ENCODE measurements at places on chromosomes 3 and 15.
A peak's percentile ranks its signal among the peaks of the same experiment; 100 is the strongest.

DNA sequence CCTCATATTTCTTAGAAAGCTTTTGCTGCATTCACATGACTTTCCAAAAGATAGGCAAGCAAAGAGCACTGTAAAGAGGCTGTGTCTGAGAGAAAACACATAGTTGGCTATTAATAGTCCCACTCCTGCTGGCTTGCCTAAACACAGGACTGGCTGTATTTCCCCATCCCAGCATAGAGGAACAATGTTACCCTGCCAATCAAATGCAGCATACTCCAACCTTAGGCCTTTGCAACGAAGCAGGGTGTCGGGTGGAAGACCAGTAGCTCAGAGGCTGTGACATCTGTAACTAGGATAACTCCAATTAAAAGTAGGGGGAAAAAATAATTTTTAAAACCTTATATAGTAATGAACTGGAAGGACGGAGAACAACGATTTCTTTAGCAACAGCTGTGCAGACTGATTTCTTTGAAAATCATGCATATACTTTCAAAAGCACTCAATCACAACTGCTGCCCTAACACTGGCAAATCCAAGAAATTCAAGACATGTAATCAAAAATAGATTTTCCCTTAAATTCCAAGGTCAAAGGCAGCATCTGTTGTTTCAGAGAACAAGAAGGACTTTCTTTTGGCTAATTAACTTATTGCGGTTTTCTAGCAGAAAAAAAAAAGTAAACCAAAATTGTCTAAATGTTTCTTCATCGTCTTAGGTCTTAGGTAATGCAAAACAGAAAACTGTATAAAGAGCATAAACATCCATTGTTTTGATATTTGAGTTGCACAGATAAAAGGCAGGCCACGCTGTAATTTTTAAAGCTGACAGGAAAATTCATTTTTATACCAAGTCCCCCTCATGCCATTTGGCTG, 139.3 kb downstream of the TNIK start:
- DNase-seq = no peak

DNA sequence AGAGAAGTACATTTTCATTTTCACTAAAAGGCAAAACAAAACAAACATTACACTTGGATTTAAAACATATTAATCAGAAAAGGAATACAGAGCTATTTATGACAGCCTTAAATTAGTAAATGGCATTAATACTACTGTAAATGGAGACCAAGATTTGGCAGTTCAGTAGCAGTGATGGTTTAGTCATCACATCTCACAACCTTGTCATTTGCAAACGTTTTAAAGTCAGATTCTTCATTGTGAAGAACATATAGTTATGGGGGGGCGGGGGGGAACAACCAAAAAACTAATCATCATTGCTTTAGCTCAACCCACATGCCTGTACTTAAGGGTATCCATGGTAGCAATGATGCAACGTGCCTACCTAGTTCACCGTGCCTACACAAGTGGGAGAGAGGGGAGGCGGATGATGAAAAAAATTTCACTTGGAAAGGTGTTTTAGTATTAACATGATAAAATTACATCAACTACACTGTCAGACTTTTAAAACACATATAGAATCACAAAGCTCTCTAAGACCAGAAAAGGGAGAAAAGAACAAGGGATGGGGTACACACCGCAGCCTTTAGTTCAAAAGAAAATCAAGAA, 40.1 kb downstream of the DLG1 start:
- DNase-seq = no peak

DNA sequence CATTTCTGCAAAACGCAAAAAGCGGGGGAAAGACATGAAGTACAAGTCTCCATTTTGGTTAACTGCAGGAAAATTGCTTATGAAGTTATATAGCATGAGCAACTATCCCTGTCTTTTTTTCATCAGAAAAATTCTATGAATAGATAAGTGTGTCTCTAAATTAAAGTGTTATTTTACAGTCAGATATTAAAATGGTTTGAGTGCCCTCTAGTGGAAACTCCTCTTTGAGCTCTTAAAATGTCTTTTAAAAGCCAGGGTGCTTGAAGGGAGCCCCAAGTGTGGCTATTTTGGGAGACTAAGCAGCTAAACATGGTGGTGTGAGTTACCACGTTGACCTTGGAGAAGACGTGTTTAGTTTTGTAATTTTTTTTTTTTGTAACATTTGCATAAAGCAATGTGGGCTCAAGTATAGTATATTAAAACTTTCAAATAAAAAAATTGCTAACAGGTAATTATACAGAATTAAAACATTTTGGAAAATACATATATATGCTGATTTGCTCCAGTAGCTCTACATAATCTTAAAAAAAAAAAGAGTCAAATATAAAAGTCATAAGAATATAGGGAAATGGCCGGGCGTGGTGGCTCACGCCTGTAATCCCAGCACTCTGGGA, 77.2 kb downstream of the PPP2R3A start:
- DNase-seq = no peak

DNA sequence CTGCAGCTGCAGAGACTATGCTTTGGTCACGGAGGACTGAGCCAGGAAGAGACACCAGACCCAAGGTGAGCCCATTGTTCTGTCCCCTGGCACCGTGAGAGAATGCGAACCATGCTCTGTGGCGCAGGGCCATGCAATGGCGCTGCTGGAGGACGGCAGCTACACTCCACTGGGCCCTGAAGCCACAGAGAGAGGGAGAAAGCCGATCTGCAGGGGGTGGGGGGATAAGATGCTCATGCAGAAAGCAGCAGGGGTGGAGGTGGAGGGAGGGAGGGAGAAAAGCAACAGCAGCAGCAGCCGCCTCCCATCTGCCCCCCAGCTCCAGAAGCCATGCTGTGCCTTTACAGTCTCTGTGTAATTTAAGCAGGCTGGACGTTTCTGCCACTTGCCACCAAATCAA, 5.3 kb downstream of the BDH1 start:
- no peak for DNase-seq

- no peak for DNase-seq
Measured at GRCh38 chr3:73234354-73235014, 173.0 kb downstream of the EBLN2 start.

- no peak for DNase-seq
Measured at GRCh38 chr15:60337076-60337475, 60.7 kb downstream of the ANXA2 start.

GRCh38 chr15:64574301-64575017, 114.1 kb downstream of the ZNF609 start:
- DNase-seq = no peak

DNA sequence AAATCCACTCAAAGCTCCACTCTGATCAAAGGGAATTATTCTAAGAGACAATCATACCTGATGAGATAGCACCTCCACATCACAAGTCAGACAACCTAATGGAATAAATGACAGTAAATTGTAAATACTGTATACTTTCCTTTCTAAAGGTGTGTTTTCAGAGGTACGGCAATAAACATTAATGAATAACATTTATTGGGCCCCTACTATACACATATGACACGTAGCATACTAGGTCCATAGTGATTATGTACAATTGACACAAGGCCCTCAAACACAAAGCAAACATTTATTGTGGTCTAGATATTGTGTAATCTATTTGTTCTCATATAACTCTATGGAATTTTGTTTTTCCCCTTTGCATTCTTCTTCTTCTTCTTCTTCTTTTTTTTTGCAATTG, 429.8 kb downstream of the FOXP1 start:
- DNase-seq = no peak

DNA sequence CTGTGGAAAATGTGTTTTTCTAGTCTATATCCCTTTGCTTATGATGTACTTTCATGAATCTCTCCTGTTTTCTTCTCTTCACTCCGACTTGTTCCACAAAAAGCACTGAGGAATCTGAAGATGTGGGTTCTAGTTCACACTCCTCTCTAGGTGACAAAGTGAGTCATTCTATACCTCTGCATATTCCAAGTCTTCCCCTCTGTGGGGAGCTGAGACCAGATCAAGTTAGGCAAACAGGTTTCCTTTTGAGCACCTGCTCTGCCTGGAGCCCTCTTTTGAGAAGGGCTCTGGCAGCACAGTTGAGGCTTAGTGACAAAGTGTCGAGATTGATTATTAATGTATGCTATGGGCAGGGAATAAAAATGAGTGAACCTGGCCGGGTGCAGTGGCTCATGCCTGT, 82.4 kb upstream of the VGLL4 start:
- DNase-seq = no peak

- no peak for DNase-seq
Measured at GRCh38 chr15:73724212-73724611, 28.9 kb downstream of the INSYN1 start.

DNA sequence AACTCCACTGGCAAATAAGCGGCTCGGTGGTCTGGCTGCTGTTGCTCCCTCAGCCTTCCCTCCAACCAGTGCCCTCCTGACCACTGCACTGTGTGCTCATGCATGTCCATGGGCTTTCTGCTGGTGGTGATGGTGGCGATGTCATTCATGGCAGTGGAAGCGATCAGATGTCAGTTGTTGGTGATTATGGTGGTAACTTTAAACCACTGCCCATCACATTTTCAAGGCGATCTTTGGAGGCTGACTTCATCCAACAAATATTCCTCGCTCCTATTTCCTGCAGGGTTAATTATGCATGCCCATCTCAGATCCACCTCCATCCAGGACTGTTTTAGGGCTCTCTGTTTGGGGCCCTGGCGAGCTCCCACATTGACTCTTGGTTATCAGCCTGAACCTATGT, 13.4 kb upstream of the HCN4 start:
- no peak for DNase-seq

DNA sequence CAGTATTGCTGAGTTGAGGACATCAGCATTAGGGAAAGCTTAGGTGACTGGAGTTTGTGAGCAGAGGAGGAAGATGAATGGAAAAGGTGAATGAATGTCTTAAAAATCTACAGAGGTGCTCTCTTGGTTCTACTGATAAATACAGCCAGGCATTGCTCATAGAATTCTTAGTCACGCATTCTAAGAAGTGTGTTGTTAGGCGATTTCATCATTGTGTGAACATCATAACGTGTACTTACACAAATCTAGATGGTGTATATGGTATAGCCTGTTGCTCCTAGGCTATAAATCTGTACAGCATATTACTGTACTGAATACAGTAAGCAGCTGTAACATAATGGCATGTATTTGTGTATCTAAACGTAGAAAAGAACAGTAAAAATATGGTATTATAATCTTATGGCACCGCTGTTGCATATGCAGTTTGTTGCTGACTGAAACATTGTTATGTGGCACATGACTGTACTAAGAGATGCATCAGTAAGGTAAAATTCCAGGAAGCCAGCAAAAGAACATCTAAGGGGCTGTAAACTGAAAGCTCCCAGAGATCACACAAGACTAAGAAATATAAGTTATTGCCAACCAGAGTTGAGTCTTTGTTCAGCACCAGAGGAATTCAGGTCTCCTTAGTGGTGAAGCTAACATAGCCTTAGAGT, 42.9 kb upstream of the ASB14 start:
- no peak for DNase-seq

DNA sequence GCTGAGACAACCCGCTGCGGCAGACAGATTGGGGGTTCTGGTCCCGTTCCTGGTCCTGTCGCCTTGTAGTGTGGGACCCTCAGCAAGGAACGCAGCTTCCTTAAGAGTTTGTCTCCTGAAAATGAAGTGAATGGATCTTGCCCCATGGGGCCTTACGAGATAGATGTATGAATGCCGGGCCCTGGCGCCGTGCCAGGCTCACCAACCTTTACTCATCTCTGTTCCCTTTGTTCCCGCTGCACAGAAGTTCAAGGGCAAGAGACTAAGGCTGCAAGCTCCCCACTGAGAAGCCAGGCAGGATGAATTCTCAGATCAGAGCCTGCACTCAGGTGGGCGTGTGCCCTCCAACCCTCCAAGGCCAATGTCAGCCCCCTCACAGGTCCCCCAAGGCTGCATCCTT, 162.7 kb upstream of the IQSEC1 start:
- DNase-seq = no peak

- no peak for DNase-seq
Measured at GRCh38 chr3:142894493-142894892, 5.6 kb upstream of the PCOLCE2 start.

DNA sequence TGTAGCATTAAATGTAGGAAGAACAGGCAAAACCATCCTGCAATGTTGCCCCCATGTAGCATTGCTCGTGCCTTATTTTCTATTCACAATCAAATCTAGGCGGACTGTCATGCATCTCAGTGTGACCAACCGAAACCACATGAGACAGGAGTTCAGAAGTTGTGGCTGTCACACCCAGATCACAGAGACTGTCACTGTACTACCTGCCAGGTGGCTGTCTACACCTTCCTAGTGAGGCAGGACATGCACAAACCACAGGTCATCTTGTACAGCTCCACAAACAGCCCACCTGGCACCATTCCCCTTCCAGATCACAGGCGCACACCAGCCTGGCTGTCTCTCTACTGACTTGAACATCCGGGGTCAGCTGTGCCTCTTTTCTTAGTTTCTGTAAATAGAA, 392.8 kb downstream of the OCA2 start:
- DNase-seq = no peak

- DNase-seq = peak; percentile 38
Measured at GRCh38 chr15:28123408-28124023, 24.4 kb upstream of the OCA2 start.

GRCh38 chr3:194937882-194938321, 252.2 kb downstream of the FAM43A start:
- no peak for DNase-seq

GRCh38 chr15:78976691-78977090, 31.8 kb upstream of the CTSH start:
- DNase-seq = no peak

DNA sequence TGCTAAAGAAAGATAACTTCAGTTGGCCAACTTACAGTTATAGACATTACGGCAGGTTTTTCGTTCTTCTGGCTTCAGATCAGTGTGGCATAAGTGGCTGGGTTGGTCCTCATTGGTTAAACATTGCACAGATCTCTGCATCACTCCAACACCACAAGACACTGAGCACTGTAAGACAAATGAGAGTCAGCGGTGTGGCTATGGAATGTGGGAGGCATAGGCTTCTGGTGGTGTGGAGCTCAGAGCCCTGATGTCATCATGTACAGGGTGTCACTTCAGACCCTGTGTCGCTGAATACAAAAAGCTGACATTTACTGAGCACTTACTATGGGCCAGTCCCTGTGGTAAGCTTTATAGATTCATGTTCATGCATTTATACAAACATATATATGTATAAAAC, 146.0 kb downstream of the ADAMTS9 start:
- DNase-seq = no peak

GRCh38 chr3:14537590-14538450, 2.3 kb downstream of the GRIP2 start:
- no peak for DNase-seq

Measured in activated CD4-positive, alpha-beta T cell treated with anti-CD3 and anti-CD28 coated beads, Interleukin-2, amount 50 U/mL, for 1 hour (primary cell).